A549 (cell line): ENCODE measurements at places on chromosomes 7 and 10.

DNA sequence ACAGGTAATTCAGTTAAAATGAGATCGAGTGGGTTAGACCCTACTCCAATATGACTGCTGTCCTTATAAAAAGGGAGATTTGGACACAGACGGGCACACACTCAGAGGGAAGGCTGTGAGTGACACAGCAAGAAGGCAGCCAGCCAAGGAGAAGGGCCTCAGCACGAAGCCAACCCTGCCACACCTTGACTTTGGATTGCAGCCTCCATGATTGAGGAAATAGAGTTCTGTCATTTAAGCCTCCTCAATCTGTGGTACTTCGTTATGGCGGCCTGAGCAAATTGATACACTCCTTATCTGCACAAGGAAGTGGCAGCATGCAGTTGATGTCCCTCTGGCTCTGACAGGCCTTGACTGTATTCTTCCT is 43.8 kb downstream of the SH2D4B start:
- no peak for DNase-seq

GRCh38 chr7:128323040-128323439 is 20.7 kb downstream of the RBM28 start:
- no peak for DNase-seq

- no peak for DNase-seq
Measured at GRCh38 chr7:380711-381210, 90.8 kb downstream of the FOXL3 start.

DNA sequence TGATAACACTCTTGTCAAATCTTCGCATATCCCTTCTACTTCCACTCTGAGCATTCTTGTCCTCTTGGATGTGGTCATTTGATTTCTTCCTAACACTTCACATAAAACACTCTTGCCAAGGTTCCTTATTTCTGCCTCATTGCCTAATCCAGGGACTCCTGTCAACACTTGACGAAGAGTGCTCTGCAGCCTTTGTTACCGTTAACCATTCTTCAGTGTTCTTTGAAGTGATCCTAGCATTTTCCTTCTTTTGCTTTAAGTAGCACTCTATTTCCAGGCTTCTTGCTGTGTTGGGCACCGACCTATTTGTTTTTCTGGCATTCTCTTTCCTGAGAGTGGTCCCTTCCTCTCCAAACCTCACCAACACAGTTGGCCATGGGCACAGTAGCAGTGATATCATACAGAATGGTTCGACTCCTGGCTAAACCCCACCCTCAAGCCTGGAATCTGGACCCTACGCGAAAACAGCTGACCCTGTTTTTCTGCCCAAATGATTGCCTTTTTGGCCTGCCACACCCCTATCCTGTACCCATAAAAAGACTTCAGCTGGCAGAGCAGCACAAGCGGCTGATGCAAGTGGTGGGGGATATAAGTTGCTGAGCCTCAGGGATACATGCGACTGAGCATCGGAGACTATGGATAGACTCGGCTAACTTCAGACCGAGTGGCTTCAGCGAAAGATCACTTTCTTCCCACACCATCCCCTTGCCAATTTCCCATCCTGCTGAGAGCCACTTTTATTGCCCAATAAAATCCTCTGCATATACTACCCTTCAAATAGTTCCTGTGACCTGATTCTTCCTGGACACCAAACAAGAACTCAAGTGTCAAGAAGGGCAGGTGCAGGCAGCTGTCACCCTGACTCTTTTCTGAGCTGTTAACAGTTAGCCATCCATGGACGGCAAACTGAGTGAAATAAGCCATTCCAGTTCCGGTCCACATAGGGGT is 820.6 kb downstream of the CCSER2 start:
- DNase-seq, result no peak

DNA sequence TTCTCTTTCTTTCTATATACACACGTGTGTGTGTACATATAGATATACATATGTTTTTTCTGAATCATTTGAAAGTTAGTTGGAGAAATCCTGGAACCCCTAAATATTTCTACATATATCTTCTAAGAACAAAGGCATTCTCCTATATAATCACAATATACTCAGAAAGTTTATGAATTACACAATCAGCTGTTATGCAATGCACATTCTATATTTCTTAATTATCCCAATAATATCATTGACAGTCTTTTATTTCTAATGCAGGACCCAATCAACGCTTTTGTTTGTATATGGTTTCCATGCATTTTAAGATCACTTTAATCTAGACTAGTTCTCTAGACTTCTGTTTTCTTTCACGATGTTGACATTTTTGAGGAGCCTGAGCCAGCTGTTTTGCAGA is 27.7 kb upstream of the ZNF746 start:
- DNase-seq, result no peak

DNA sequence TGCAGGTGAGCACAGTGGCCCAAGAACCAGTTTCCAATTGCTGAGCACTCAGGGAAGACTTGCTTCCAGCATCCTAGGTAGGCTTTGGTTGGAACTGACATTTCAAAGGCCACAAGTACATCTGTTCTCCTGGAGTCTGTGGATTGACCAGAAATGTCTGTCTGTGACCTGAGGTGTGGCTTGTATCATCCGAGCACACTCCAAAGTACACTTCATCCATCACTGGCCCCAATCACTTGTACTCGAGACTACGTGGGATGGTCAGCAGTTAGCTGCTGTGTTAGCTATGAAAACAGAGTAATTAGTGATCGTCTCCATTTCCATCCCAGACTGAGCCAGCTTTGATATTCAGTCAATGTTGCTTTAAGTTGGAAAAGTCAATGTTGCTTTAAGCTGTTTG is 45.0 kb downstream of the MKI67 start:
- DNase-seq, result no peak

DNA sequence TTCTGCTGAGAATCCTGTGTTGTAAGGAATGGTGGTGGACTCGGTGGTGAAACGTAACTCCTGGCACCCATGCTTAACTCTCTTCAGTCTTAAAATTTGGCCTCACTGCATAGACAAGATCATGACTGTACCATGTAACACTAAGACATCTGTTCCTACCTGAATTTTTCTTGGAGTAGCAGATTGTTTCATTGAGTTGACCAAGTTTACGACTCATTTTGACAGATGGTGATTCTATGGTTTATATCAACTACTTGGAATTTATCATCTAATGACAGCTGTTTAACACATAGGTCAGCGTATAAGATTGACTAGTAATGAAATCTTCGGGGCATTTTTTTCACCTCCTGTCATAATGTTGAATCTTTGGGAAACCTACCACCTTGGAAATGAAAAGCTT is 184.2 kb downstream of the CELF2 start:
- no peak for DNase-seq

DNA sequence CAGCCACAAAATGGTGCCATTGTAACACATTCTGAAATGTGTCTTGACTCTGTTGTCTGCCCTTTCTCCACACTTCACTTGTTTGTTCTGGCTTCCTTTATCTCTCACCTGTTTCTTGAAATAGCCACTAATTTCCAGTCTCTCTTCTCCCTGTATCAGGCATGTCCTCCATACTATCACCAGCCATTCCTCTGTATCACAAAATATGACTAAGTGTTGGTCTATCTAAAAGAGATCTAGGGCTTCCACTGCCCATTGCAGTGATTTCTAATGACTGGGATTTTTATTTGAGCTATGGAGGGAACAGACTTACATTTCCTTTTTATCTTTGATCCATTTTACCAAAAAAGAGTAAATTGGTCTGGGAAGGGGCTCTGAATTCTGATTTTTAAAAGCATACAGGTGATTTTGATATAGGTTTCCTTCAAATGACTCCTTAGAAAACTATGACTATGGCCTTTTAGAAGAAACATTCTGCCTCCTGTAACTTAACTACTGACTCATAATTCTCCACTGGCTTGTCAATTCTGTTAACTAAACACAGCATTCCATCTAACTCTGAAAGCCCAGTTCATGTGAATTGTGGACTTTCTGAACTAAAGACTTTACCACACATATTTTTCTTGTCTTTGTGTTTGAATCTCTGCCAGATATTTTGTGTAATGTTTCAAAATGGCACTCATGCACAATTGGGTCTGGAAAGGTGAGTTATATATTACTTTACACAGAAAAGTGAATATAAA is 1121.4 kb downstream of the XPNPEP1 start:
- DNase-seq, result no peak

DNA sequence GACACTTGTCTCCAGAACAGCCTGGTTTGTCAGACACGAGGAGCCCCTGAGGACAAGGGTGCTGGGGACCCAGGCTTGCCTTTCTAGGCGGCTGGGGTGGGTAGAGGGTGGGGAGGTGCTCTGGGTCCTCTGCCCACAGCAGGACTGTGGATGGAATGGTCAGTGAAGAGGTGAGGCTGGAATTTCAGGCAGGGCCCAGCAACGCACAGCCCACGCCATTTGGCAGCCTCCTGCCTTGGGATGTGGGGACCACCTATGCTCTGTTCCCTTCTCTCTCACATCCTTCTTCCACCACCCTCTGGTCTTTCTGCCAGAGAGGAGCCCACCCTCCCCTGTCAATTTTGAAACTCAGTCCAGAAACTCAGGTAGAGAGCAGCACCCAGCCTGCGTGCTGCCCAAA is 103.2 kb downstream of the CXCL12 start:
- no peak for DNase-seq

- no peak for DNase-seq
Measured at GRCh38 chr7:74657692-74658177, at the start of gene GTF2I. Gene GTF2I (plus strand): TSS chr7:74657718. CDS start chr7:74689129, 31,411 bp downstream.

DNA sequence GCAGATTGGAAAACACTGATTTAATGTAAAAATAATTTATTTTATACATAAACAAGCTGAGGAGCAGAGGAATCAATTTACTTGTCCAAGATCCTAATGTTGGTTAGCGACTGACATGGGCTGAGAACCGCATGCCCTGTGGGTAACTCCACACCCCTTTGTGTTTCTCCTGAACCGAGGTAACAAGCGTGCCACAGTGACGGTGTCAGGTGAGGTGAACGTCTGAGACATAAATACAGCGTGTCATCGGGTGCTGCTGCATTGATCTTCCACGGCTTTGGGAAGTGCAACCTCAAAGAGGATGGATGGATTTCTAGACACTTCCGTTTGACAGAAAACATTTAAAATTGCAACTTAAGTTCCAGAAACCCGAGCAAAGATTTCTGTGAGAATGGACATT is 386.8 kb upstream of the ADARB2 start:
- no peak for DNase-seq

GRCh38 chr10:124917428-124918190 is 24.3 kb upstream of the ZRANB1 start:
- DNase-seq, result peak; percentile 51

DNA sequence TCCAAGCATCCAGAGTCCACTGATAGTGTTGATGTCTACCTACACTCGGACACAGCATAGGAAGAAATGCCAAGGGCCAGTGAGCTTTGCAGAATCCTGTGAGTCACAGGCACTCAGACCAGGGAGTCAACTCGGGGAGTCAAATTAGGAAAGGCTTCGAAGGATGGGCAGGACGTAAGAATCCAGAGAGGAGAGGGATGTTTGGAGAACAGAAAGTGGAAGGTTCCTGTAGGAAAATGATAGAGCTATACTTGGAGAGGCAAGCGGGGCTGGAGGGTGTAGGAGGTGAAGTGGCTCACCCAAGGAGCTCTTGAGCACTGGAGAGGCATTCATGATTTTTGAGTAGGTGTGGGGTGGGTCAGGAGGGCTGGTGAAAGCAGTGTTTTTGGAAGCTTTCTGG is 3.0 kb downstream of the ZYX start:
- DNase-seq, result no peak

- DNase-seq, result no peak
Measured at GRCh38 chr10:78763651-78764395, 304.9 kb upstream of the ZMIZ1 start.

DNA sequence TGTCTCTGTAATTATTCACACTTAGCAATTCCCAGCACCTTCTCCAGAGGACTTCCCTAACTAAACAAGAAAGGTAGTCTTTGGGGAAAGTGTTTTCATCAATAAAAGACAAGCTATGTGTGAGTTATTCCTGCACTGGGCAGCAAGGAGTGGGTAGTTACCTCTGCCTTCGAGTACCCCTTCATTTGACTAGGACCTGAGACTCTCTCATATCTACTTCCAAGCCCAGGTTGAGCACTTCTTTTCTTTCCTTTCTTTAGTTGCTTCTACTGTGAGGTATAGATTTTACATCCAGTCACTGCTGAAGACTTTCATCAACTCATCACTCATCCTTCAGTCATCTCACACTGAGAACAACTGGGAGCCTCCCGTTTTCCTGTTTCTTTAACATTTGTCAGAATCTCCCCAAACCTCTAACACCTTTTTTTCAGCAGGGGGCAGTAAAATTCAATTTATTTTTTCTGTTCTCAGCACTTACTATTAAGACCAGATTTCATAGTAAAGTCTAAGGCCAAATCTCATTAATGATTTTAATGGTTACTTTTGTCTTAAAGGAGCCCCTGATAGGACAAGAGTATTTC is 80.1 kb upstream of the PRSS1 start:
- DNase-seq, result peak; percentile 1

DNA sequence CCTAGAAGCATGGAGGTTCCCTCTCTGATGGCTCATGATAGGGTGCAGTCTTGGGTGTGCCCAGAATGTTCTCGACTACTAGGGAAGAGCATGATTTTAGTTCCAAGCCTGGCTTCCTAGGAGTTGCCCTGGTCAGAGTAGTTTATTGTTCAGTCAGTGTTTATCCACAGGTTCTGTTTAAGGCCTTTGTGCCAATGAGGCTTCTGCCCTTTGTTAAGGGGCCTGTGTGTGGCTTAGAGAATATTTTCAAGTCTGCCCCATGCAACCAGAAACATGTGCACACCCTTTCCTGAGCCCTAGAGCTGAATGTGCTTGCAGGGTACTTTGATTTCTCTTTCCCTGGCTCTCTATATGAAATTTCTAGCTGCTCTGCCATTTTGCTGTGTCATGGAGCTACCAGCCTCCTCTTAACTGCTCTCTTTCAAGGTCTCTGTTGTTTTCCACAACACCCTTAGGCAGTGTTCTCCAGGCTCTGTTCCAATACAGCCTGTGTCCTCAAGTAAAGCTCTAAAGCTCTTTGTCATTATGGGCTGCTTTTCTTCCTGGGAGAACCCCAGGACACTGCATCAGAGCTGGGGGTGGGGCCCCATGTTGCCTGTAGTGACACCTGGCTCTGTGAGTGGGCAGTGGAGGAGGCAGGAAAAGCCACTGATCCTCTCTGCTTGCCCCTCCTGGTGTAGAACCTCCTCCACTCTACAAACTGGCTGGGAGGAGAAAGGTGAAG is 34.1 kb upstream of the TSPAN33 start:
- DNase-seq, result peak; percentile 29

GRCh38 chr7:124808206-124808605 is 42.6 kb upstream of the GPR37 start:
- no peak for DNase-seq

DNA sequence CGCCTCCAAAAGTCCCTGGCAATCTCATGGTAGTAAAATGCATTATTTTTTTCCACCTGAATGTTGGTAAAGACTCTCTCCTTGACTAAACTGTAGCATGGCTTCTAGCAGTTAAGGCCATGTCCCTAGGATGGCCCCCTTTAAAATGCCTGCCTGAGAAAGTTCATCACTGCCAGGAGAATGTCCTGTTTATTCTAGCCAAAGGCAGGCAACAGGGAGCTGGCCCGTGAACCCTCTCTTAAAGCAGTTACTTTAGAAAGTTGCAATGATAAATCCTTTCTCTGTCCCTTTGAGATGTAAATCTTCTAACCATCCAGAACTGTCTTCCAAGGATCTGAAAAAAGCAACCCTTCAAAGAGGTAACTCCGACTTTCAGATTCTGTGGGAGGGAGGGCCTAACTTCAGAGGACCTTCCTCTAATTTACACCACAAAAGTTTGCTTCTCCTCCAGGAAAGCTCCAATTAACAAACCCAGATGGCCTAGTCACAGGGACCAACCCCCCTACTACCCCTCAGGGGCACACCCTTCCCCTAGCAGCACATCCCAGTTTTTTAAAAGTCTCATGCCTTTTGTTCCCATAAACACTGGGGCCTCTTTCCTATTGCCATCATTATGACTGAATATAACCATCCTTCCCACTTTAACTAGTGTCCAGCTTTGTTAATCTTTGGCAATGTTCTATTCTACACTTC is 5.5 kb downstream of the DNTT start:
- no peak for DNase-seq
